T-helper 1 cell (primary cell): ENCODE measurements at places on chromosomes 13 and 19.

DNA sequence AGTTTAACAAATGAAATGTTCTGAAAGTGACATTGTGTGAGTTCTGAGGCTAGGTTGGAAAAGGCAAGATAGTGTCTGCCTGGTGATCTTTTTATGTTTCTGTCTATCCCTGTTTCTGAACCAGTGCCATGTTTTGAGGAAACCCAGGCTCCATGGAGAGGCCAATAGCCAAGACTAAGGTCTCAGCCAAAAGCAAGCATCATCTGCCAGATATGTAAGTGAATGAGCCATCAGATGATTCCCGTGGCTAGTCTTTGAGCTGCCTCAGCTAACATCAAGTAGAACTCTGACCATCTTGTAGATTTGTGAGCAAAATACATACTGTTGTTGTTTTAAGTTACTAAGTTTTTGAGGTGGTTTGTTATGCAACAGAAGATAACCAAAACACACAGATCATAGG lies 19.6 kb upstream of the CCNA1 start:
- DNase-seq, result no peak

DNA sequence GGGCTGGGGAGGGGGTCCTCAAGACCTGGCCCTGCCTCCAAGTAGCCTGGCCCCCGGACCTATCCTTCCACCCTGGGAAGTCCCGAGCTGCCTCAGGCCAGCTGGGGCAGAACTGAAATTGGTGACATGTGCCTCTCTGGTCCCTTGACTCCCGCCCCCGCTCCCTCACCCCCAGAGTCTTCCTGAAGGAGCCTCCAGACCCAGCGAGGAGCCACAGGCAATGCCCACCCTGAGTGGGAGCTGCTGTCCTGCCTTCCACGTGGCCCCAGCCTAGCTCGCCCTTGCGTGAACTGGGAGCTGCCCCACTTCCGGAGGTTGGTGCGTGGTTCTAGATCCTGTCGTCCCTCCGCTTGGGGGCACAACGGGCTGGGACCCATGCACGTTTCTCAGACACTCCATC lies 34.6 kb downstream of the CEBPA start:
- no peak for DNase-seq

- DNase-seq, result no peak
Measured at GRCh38 chr13:44271915-44272341, 101.7 kb upstream of the SERP2 start.

- no peak for DNase-seq
Measured at GRCh38 chr13:80151016-80151415, 189.9 kb downstream of the SPRY2 start.

DNA sequence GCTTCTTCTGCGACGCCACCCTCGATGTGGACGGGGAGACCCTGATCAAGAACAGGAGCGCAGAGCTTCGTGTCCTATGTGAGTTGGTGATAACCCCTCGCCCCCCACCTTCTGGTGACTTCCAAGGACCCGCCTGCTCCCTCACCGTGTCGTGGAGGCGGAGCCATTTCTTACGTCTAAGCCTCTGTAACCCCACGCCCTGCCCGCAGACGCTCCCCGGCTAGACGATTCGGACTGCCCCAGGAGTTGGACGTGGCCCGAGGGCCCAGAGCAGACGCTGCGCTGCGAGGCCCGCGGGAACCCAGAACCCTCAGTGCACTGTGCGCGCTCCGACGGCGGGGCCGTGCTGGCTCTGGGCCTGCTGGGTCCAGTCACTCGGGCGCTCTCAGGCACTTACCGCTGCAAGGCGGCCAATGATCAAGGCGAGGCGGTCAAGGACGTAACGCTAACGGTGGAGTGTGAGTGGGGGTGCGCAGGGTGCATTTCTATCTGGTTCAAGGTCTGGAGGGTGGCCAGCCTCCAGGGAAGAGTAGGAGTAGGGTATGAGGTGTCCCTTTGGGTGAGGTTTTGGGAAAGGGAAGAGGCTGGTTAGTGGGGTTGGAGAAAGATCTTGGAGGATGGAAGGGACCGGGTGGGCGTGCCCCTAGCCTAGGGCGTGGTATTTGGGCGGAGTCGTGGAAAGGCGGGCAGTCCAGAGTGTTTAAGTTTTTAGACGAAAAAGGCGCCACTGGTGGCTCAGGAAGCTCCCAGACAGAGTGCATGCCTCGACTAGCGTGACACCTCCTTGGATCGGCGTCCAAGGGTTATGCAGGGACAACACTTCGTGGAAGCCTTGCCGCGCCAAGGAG lies 3.3 kb downstream of the ICAM5 start:
- DNase-seq, result no peak

DNA sequence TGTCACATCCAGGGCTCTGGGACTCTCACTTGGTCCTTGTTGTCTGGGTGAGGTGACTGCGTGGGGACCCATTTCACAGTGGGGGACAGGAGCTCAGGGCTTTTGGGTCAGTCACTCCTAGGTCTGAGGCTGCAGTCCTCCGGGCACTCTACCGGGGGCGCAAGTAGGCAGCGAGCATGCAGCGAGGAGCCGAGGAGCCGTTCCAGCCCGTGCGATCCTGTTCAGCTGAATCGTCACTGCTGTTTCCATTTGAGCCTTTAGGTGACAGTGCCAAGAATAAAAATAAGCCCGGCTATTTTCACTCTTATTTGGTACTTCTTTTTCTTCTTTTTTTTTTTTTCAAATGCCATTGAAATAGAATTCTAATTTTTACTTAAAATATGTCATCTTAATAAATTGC lies 126.5 kb downstream of the ZNF536 start:
- DNase-seq, result no peak

GRCh38 chr19:55369653-55370304 lies 484 bp downstream of the IL11 start:
- no peak for DNase-seq

DNA sequence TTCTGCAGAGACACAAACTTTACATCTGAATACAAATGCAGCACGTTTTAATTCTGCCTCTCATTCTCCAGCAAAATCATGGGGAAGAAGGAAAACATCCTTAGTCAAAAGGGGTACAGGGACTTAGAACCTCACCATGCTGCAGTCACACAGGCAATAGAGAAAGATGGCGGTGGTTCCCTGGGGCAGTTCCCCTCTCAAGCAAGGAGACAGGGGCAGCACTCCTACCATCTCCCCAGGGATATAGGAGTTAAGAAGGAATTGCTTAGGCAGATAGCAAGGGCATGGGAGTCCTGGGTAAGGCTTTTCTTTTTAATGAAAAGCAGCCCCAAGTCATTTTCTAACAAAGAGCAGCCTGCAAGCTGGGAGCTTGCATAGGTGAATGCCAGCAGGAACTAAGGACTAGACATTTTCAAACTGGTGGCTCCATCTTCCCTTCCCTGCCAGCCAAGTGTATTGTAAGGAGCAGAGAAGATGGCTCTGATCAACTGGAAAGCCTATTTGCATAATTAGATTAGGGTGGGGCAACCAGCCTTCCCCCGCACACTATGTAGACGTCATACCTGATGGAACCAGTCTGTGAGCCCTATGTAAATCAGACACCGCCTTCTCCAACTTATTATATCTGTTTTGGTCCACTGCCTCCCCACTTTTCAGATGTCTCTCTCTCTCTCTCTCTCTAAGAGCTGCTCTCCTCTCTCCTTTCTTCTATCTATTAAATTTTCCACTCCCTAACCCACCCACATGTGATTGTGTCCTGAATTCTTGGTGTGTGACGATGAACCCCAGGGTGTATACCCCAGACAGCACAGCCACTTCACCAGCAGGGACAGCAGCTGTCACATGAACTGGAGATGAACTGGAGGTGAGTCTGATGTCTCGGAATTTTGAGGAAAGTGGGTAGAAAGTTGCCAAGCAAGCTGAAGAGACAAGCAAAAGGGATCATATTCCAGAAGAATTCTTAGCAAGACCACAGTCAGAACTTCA lies 514.5 kb downstream of the IRS2 start:
- DNase-seq, result no peak

GRCh38 chr13:95754069-95754468 lies 77.1 kb downstream of the DNAJC3 start:
- DNase-seq, result no peak

DNA sequence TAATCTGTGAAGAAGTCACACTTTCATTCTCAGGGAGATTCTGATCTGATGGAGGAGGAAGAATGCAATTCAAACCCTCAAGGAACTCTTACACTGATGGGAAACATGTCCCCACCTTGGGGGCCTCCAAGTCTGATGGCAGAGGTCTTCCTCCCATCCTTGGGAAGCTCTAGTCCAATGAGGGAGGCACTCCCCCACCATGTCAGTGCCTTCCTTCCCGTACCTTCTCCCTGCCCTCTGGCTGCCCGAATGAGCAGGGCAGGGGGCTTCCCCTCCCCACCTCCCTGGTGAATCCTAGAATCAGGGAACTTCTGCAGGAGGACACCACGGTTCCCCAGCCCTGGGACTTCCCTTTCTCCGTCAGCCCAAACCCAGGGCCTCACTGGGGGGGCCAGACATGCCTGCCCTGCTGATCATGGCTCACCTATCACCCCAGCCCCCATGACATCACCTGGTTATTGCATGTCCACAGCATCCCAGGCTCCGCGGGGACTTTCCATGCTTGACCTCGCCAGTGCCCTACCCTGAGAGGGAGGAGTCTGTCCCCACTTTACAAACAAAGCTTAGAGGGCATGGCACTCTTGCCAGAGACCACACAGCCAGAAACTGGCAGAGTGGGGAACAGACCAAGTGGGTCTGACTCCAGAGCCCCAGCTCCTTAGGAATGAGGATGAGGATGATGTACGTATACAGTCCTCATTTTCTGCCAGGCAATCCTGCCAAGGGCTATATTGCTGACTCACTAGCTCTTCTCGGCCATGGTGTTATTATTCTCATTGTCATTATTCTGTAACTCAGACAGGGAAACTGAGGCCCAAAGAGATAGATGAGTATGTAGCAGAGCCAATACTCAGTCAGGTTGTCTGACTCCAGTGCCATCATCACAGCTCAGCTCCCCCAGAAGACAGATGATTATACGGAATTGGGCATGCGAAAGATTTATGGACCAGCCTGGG lies 9.6 kb upstream of the BCL3 start:
- DNase-seq, result no peak
